MCF 10A (cell line): ENCODE measurements at places on chromosomes 7 and 10. TPM values are rescaled to one million over a fixed set of nuclear protein-coding genes. Genes with fewer than 3 reads are reported as not detected.

- no peak for DNase-seq
Observed at GRCh38 chr10:58173391-58173790, 94.3 kb downstream of the IPMK start.

DNA sequence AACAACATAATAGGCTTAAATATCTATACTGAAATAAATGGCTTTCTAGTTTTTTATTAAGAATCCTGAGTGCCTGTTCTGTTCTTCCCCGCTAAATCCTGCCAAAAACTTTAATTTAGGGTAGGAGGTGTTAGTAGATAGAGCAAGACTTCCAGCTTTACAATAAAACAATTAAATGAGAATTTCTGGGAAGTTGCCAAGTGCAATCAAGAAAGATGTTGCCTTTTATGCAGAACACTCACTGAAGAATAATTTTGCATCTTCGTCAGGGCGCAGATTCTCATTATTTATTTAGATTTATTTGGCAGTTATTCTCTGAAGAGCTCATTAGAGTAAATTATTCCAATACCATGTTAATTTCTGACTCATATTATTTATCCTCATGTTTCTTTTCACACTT lies 103.2 kb upstream of the GPR141 start:
- DNase-seq: no peak

DNA sequence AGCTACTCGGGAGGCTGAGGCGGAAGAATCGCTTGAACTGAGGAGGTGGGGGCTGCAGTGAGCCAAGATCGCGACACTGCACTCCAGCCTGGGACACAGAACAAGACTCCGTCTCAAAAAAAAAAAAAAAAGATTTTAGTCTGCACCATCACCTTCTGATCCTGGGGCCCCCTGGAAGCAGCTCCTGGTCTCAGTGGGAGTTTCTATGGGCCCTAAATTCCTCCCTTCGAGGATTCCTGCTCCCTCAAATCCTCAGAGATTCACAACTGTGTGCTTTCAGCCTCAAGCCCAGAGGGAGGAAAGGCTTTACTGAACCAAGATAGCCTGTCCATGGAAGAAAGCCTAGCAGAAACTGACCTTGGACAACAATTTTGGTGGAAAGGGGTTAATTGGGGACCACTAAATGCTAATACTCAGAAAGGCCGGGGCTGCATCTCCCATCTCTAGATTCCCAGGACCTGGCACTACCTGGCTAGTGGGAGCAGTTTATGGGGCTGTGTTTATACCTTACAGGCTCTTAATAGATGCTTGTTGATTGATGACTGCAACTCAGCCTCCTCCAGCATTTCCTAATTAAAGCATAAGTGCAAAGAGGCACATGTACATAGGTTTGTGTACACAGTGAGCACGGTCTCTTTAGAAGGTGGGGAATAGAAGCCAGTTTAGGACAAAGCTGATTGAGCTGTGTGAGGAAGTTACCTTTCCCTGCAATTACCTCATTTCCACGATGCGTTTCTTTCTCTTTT lies 9.2 kb upstream of the FGFR2 start:
- DNase-seq: no peak

GRCh38 chr10:113965683-113966082 lies 78.0 kb upstream of the ADRB1 start:
- no peak for DNase-seq

- DNase-seq: no peak
Observed at GRCh38 chr7:83984076-83984475, 210.5 kb downstream of the SEMA3A start.

- no peak for DNase-seq
Observed at GRCh38 chr7:153084278-153084677, 324.7 kb downstream of the ACTR3B start.

DNA sequence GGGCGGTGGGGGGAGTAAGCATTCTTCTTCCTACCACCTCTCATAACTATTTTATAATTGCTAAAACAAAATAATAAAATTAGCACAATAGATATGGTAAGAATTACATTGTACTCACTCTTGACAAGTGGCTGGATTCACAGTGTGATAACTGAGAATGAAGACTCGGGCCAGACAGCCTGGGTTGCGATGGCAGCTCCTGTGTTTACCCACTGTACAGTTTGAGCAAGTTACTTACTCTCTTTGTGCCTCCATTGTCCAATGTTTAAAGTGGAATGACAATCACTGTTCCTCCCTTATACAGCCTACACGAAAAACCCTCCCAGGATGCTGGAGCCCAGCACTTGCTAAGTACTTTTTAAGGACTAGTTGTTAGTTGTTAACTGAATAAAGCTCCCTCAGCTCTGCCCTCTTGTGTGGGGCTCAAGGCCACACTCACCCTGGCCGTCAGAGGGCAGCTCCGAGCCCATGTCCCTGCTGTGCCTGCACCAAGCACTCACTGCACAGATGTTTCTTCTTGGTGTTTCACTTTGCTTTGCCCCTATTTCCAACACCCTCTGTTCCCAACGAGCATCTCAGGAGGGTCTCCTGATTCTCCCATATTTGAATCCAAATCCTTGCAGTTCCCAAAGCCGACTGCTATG lies 56.4 kb upstream of the NPS start:
- peak; percentile 47 for DNase-seq

DNA sequence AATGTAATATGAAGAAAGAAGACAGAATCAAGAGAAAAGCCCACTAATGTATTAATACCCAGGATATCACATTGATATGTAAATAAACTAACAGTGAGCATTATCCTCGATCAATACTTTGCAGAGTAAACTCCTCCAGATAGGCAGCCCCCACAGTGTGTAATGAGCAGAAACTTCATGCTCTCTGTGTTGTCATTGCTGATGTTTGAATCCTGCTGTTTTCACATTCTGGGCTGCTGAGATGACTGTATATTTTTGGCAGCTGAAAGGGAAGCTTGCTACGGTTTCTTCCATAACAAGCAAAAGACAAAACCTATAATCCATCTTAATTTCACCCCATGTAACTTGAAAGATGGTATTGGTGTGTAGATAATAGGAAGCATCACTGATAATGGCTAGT lies 15.3 kb upstream of the THSD7A start:
- no peak for DNase-seq

GRCh38 chr7:21071561-21072501 lies 285.1 kb upstream of the SP8 start:
- DNase-seq: no peak

DNA sequence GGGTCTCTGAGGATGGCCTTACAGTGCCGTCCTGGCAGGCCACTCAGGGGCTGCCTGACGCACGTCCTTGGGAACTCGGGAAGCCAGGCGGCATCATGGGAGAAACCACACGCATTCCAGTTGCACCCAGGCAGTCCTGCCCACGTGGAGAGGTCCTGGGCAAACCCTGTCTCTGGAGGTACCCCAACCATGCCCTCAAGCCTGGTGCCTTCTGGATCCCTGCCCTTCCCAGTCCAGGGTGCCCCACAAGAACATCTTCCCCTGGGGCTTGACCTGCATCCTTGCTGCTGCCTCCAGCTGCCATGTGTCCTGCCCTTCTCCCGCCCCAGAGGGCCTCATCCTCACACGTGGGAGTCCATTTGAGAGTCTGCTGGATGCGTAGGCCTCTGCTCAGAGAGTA lies 200.3 kb upstream of the PPP2R2D start:
- DNase-seq: no peak

Gene CDH23
- total RNA-seq: 0.02 and 0.07 TPM in 2 replicates

Gene CPA4
- 1.8 and 4.3 TPM in 2 replicates for total RNA-seq

DNA sequence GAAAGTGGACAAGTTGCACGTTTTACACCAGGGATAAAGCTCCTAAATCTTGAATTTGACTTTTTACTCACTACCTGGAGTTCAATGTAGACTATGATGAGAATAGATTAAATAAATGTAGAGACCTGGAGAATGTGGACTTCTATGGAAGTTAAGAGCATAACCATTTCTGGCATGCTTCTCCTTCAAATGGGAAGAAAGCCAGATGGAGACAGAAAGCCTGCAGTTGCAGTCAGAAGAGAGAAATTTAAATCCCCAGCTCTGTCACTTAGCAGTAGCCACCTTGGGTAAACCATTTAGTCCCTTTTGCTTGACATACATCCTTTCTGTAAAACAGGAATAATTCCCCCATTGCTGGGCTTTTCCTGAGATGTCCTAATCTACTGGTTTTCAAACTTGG lies 355.3 kb upstream of the AUTS2 start:
- no peak for DNase-seq

Gene POT1
- total RNA-seq: 17.5 and 24.1 TPM in 2 replicates

- no peak for DNase-seq
Observed at GRCh38 chr7:85290269-85290668, 103.4 kb upstream of the SEMA3D start.

- no peak for DNase-seq
Observed at GRCh38 chr7:74178632-74179031, 4.5 kb downstream of the EIF4H start.

- DNase-seq: no peak
Observed at GRCh38 chr7:134827436-134827835, 48.0 kb downstream of the CALD1 start.

DNA sequence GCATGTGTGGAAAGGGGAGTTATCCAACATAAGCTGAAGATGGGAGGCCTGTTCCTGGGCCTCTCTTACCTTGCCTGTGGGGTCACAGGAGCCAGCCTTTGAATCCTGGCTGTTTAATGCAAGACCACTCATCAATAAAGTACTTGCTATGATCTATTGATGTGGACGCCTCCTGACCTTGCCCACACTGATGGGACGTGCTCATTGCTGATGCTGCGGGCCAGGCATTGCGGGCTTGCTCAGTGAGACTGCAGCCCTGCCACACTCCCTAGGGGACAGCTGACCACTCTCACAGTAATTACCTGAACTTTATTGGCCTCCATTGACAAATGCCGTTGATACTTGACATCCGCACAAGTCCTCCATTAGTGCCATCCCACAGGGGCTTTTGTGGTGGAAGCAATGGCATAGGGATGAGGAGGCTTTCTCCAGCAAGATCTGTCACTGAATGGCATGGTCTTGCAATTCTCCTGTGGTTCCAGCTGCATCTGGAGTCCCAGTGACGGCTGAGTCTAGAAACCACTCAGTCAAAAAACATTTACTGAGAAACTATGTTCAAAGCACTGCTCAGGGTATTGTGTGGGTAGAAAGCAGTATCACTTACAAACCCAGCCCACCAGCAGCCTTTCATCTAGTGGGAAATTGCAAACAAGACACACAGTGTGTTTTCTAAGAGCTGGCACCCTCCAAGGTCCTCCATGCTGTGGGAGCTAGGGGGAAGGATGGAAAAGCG lies 135.1 kb upstream of the YAE1 start:
- DNase-seq: no peak

GRCh38 chr7:2680792-2681490 lies 7.1 kb upstream of the AMZ1 start:
- DNase-seq: peak; percentile 77

DNA sequence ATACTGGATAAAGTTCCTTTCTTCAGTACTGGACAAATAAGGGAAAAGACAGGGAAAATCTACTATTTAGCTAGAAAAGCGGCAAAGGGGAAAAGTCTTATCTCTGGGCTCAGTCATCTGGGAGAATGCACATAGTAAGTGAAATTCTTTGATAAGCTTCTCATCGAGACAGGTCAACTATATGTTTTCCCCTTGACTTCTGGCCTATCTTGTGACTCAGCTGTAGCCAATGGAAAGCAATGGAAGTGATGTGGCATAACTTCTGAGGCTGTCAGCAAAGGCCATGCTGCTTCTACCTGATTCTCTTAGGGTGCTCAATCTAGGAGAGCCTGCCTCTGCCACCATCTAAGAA lies 91.9 kb downstream of the PCGF5 start:
- no peak for DNase-seq

DNA sequence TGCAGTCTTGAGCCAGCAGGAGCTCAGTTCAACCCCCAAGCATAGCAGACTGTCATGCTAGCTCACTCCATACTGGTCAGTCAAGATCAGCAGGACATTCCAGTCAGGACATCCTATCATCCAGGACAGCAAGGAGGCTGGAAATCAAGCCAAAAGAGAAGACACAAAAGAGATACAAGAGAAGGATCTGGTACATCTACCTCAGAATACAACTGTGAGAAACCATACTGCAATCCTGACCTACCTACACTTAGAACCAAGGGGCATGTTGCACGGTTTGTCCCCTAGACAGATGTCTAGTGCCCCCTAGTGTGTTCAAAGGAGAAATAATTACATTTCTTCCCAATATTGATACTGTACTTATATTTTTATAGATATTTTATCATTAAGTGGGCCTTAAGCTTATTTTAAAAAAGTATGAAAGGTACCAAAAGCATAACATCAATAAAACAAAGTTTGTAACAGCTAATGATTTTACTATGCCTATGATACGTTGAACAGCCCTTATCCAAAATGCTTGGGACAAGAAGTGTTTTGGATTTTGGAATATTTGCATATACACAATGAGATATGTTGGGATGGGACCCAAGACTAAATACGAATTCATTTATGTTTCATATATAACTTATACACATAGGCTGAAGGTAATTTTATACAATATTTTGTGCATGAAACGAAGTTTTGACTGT lies 26.7 kb downstream of the ERCC6 start:
- DNase-seq: peak; percentile 43

GRCh38 chr7:139829025-139829774 lies at the start of gene TBXAS1:
Gene TBXAS1, plus strand, starts transcription at chr7:139829264. Its CDS starts 127 bp downstream, at chr7:139829391.
- DNase-seq: no peak

Gene SLC26A4
- total RNA-seq: 0.21 and 0.52 TPM in 2 replicates

DNA sequence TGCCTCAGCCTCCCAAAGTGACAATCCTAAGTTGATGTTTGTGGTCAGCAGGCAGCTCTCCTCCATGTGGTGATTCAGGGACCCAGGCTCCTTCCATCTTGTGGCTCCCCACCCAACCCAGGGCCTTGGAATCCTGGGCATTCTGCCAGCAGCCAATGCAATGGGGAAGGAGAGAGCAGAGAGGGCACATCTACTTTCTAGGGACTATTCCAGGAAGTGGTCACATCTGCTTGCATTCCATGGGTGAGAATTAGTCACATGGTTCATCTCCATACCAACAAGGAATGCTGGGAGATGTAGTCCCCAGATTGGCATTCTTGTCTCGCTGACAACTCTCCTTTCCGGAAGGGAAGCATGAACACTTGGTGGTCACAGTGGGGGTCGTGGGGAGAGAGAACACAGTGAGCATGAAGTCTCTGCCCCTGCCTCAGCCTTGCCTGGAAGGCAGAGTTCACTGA lies 9.9 kb upstream of the SRRM3 start:
- DNase-seq: peak; percentile 18

- DNase-seq: no peak
Observed at GRCh38 chr7:14115701-14116100, 126.2 kb upstream of the ETV1 start.

Gene PIP
- total RNA-seq: not detected in 2 replicates

- DNase-seq: peak; percentile 59
Observed at GRCh38 chr10:86970162-86970981, 2.1 kb downstream of the ADIRF start.
